ENCODE measurements at places on chromosomes 7 and 10. TPM values are rescaled to one million over a fixed set of nuclear protein-coding genes. Genes with fewer than 3 reads are reported as not detected.

GRCh38 chr7:137967143-137968018, 34.5 kb downstream of the CREB3L2 start:
- peak overlapping the region; percentile 41 for H3K4me3 ChIP-seq
- no peaks in the 10 kb centered on the region for H3K27me3 ChIP-seq
- DNase-seq: peak; percentile 84
- H3K36me3 ChIP-seq: peaks cover 9% of the 10 kb centered on the region
- peaks cover 98% of the 10 kb centered on the region for H3K4me1 ChIP-seq
- peak overlapping the region; percentile 57 for H3K27ac ChIP-seq

KCNK18 gene
- not detected for total RNA-seq

- H3K36me3 ChIP-seq: no peaks in the 10 kb centered on the region
- H3K27ac ChIP-seq: no peak overlapping the region
- H3K4me3 ChIP-seq: no peak overlapping the region
- H3K27me3 ChIP-seq: no peaks in the 10 kb centered on the region
- no peaks in the 10 kb centered on the region for H3K4me1 ChIP-seq
Measured at GRCh38 chr10:124210263-124210662, 116.9 kb upstream of the CHST15 start.

DNA sequence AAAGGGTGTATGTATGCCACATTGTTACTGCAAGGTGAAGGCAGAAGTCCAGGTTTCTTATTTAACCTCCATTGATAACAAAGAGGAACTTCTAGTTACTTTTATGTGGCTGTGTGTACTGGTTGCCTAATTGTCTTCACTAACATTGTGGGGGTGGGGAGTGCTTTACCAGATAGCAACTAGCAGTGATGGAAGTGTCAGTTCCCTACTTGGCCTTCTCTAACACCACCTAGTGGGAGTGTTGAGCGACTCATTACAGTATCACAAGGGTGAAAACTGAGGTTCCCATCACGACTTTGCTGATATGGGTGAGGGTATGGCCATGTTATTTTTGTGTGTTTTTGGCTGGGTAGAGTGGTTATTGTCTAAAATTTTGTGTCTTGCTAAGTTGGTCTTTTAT, 274.4 kb downstream of the THSD7A start:
- DNase-seq: peak; percentile 5

DNA sequence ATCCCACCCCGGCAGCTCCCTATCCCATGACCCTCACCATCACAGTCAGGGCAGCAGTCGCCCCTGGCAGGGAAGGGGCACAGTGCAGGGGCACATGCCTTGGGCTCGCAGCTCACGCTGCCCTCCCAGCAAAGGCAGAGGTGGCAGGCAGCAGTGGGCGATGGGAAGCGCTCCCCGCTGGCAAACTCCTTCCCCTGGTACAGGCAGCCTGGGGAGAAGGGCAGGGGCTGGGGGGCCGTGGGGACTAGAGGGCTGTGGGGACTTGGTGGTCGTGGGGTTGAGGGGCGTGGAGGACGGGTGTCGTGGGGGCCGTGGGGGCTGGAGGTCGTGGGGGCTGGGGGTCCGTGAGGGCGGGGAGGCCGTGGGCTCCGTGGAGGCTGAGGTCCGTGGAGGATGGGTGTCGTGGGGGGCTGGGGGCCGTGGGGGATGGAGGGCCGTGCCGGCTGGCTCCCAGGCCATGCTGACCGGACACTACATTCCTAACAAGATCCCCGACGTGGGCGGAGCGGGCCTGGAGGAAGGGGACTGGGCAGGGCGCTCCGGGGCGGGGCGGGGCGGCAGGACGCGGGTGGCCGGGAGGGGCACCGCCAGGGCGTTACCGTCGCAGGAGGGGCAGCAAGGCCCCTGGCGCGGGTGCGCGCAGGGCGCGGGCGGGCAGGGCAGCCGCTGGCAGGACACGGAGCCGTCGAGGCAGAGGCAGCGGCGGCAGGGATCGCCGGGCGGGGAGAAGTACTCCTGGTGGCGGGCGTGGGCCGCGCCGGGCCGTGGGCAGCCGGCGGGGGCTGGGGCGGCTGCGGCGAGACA, 20.0 kb downstream of the KCP start:
- no peak for DNase-seq
- H3K27me3 ChIP-seq: peaks cover 26% of the 10 kb centered on the region
- no peak overlapping the region for H3K4me3 ChIP-seq
- H3K27ac ChIP-seq: no peak overlapping the region
- peaks cover 29% of the 10 kb centered on the region for H3K4me1 ChIP-seq

WDR86 gene
- total RNA-seq: 0.11 TPM

- no peak for DNase-seq
- no peaks in the 10 kb centered on the region for H3K4me1 ChIP-seq
- no peak overlapping the region for H3K27ac ChIP-seq
Measured at GRCh38 chr7:103727982-103728610, 261.4 kb downstream of the RELN start.

FRMPD2 gene
- 1.3 TPM for total RNA-seq

GRCh38 chr10:69051303-69051702, 36.6 kb upstream of the SRGN start:
- H3K27ac ChIP-seq: no peak overlapping the region
- H3K27me3 ChIP-seq: 0 out of 2 replicates have a peak, but pooled peaks cover 2% of the 10 kb centered on the region
- H3K4me3 ChIP-seq: no peak overlapping the region
- peaks cover 11% of the 10 kb centered on the region for H3K4me1 ChIP-seq

ASB10 gene
- not detected for total RNA-seq

EPO gene
- 10.3 TPM for total RNA-seq

DNA sequence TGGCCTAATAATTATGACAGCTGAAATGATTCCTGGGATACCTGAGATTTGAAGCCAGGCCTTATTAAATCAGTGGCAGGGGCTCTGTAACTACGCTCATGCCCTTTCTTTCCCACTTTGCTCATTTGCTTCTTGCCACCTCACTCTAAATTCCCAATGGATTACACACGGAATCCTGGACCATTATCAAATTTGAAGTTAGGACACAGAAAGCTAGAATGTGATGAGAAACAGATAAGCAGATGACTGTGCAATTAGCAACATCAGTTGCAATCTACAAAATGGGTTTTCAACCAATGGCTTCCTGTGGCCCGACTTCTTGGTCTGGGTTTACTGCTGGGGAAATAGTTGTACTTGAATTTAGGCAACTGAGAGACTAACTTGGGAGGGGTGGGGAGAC, 374.3 kb downstream of the INHBA start:
- H3K4me1 ChIP-seq: no peaks in the 10 kb centered on the region
- no peak overlapping the region for H3K27ac ChIP-seq
- DNase-seq: no peak
- no peaks in the 10 kb centered on the region for H3K27me3 ChIP-seq
- H3K4me3 ChIP-seq: no peak overlapping the region

GRCh38 chr7:80661729-80662128, 23.3 kb downstream of the CD36 start:
- DNase-seq: no peak
- no peak overlapping the region for H3K27ac ChIP-seq
- H3K27me3 ChIP-seq: no peaks in the 10 kb centered on the region
- no peak overlapping the region for H3K4me3 ChIP-seq
- no peaks in the 10 kb centered on the region for H3K36me3 ChIP-seq

- no peak for DNase-seq
- no peak overlapping the region for H3K4me3 ChIP-seq
- H3K4me1 ChIP-seq: peaks cover 60% of the 10 kb centered on the region
- H3K27ac ChIP-seq: no peak overlapping the region
Measured at GRCh38 chr7:36190447-36191291, 37.6 kb downstream of the EEPD1 start.

TAS2R4 gene
- 0.80 TPM for total RNA-seq

DNA sequence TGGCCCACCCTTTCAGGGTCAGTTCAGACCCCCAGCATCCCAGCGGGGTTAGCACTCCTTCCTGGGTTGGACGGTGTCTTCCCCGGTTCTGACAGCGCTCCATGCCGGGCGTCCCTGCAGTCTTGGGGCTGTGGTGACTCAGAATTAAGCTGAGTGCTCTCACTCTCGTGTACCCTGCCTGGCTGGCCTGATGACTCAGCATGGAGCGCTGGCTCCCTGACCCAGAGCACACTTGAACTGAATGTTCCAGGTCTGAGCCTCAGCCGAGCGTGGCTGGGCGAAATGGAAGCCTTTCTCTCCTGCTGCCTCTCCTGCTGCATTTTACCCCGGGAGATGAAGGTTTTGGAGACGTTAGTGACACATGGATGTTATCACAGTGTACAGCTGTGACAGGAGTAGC, 7.1 kb downstream of the BAG3 start:
- no peaks in the 10 kb centered on the region for H3K27me3 ChIP-seq
- peaks cover 16% of the 10 kb centered on the region for H3K36me3 ChIP-seq
- H3K4me3 ChIP-seq: 0 out of 2 replicates have a peak overlapping the region, but pooled peaks have one; percentile 5
- peak; percentile 63 for DNase-seq

- H3K27ac ChIP-seq: no peak overlapping the region
- H3K4me3 ChIP-seq: no peak overlapping the region
- no peaks in the 10 kb centered on the region for H3K27me3 ChIP-seq
- H3K4me1 ChIP-seq: peaks cover 39% of the 10 kb centered on the region
- no peak for DNase-seq
- H3K36me3 ChIP-seq: no peaks in the 10 kb centered on the region
Measured at GRCh38 chr10:110170142-110170971, 37.0 kb upstream of the MXI1 start.

- H3K4me1 ChIP-seq: no peaks in the 10 kb centered on the region
- H3K27me3 ChIP-seq: no peaks in the 10 kb centered on the region
- DNase-seq: no peak
- H3K27ac ChIP-seq: no peak overlapping the region
- H3K4me3 ChIP-seq: no peak overlapping the region
Measured at GRCh38 chr7:22184549-22185199, 172.3 kb downstream of the RAPGEF5 start.

GRCh38 chr7:72268796-72269195, 143.3 kb downstream of the CALN1 start:
- DNase-seq: no peak
- no peak overlapping the region for H3K27ac ChIP-seq
- no peaks in the 10 kb centered on the region for H3K4me1 ChIP-seq
- no peak overlapping the region for H3K4me3 ChIP-seq

- H3K27ac ChIP-seq: no peak overlapping the region
- H3K4me1 ChIP-seq: no peaks in the 10 kb centered on the region
- no peak for DNase-seq
- no peak overlapping the region for H3K4me3 ChIP-seq
Measured at GRCh38 chr10:35578618-35578956, 26.6 kb upstream of the GJD4 start.

DNA sequence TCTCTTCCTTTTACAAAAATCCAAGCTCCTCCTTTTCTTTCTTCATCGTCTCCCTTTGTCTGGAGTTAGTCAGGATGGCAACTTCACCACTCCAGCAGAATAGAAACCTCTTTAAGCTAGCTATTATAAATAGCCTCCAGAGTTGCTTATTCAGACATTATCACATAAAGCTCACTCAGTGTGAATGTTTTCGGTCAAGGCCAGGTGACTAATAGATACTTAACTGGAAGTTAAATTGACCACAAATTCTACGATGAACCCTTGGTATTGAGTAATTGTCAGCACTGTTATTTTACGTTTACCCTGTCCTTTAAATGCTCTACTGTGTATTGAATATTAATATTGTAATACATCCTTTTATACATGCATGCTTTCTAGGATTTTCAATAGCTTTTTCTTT, 340.4 kb downstream of the OTUD1 start:
- H3K4me3 ChIP-seq: no peak overlapping the region
- no peak for DNase-seq
- H3K27ac ChIP-seq: no peak overlapping the region
- no peaks in the 10 kb centered on the region for H3K27me3 ChIP-seq

DNA sequence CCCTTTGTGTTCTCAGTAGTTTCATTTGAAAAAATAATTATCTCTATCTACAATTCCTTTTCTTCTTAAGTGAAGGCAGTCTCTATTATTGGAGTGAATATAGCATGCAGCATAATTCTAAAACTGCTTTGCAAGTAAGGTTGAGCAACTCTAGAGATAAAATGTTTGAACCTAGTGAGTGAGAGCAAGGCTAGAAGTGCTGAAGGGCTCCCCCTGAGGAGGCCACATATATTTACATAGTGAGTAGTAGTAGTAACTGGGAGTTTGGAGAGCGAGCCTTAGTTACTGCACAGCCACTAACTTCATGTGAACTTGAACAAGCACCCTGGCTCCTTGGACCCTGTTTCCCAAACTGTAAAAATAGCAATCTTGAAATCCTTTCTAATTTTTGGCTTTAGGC, 141.5 kb upstream of the DKK1 start:
- DNase-seq: no peak
- no peak overlapping the region for H3K4me3 ChIP-seq
- H3K27me3 ChIP-seq: no peaks in the 10 kb centered on the region
- H3K4me1 ChIP-seq: no peaks in the 10 kb centered on the region
- no peak overlapping the region for H3K27ac ChIP-seq

- H3K4me1 ChIP-seq: no peaks in the 10 kb centered on the region
- H3K36me3 ChIP-seq: no peaks in the 10 kb centered on the region
- DNase-seq: no peak
- H3K27me3 ChIP-seq: peaks cover 36% of the 10 kb centered on the region
- no peak overlapping the region for H3K27ac ChIP-seq
Measured at GRCh38 chr7:70694971-70695794, 436.8 kb upstream of the GALNT17 start.

ZNF22 gene
- 0.40 TPM for total RNA-seq

DNA sequence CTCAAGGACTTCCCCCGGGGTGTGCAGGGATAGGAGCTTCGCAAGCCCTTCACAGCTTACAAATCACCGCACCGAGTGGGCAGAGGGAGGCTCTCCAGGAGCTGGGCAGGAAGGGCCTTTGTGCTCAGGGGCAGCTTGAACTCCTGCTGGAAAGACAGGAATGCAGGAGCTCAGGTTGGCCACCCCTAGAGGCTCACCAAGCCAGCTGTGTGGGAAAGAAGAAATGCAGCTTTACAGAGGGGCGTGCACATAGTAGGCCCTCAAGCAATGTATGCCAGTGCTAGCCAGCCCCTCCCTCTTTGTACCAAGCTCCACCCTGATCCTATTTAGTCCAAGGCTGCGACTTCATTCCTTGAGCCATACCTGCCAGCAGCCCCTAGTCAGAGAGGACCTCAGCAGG, 26.1 kb downstream of the STRA8 start:
- no peaks in the 10 kb centered on the region for H3K27me3 ChIP-seq
- no peak overlapping the region for H3K4me3 ChIP-seq
- H3K36me3 ChIP-seq: no peaks in the 10 kb centered on the region
- no peak overlapping the region for H3K27ac ChIP-seq
- no peak for DNase-seq

COX15 gene
- 59.4 TPM for total RNA-seq

GRCh38 chr7:149811831-149812490, 26.2 kb upstream of the ZNF862 start:
- no peaks in the 10 kb centered on the region for H3K27me3 ChIP-seq
- H3K36me3 ChIP-seq: no peaks in the 10 kb centered on the region
- H3K27ac ChIP-seq: no peak overlapping the region
- H3K4me1 ChIP-seq: peaks cover 19% of the 10 kb centered on the region
- H3K4me3 ChIP-seq: no peak overlapping the region

PDE6C gene
- total RNA-seq: 0.64 TPM
